ENCODE measurements at places on chromosomes 13 and 19. TPM values are rescaled to one million over a fixed set of nuclear protein-coding genes. Genes with fewer than 3 reads are reported as not detected.

CHAMP1 gene
- polyA plus RNA-seq, result 5.0 TPM

B3GNT8 gene
- polyA plus RNA-seq, result not detected

WDR18 gene
- 70.9 TPM for polyA plus RNA-seq

GRK1 gene
- not detected for polyA plus RNA-seq

ADGRE2 gene
- not detected for polyA plus RNA-seq

ELSPBP1 gene
- polyA plus RNA-seq, result not detected

NKG7 gene
- polyA plus RNA-seq, result 8,385 TPM

PIBF1 gene
- 27.0 TPM for polyA plus RNA-seq

SSC5D gene
- not detected for polyA plus RNA-seq

Data from immature natural killer cell (primary cell).